Colonic mucosa (tissue), 4 donors: ENCODE measurements at places on chromosomes 16 and 17.
A peak's percentile ranks its signal among the peaks of the same experiment; 100 is the strongest.

DNA sequence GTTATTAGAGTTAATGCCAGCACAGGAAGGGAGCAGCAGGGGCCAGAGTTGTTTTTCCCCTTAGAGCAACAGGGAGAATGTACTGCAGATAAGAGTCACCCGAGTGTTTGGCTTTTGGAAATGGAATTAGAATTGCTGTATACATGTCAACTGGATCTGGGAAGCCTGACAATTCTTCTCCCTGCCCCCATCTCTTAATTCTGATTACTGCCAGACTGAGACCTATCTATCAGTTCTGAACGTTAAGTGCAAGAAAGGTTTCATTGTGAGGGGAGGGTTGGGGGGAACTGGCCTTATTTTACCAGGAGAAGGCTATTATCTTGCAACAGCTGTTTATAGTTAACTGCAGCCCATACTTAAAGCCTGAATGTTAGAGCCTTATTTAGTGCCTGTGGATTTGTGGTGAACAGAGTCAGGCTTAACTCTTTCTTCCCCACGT lies 424.5 kb upstream of the CDH11 start:
- no peaks in the 10 kb centered on the region for H3K27me3 ChIP-seq
- H3K27ac ChIP-seq: no peak overlapping the region
- no peak overlapping the region for H3K4me3 ChIP-seq
- H3K4me1 ChIP-seq: no peaks in the 10 kb centered on the region

- H3K4me3 ChIP-seq: no peak overlapping the region
- no peaks in the 10 kb centered on the region for H3K36me3 ChIP-seq
- H3K27ac ChIP-seq: no peak overlapping the region
- no peaks in the 10 kb centered on the region for H3K27me3 ChIP-seq
- peak; percentile 80 for DNase-seq
These were observed 15.1 kb downstream of the NQO1 start for GRCh38 chr16:69711115-69711740.

DNA sequence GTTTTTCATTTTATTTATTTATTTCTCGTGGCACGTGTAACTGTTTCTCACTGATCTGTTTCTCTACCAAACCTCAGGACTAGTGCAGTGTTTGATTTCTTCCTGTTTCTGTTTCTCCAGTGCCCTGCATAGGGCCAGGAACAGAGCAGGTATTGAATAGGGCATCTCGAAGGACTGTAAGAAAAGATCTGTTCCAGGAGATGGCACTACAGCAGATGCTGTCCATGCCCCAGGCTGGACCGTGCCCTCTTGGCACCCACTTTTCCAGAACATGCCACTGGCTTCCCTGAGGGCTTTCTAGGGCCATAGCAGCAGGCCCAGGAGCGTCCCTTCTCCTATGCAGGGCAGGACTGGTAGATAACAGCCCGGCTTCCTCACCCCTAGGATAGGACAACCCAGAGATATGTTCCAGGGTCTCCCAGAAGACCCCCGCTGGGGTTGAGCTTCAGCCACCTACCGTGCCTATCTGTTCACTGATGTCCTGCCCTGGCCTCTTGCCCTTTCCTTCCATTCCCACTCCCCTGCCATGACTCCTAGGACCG lies 4.4 kb downstream of the SNX20 start:
- DNase-seq: no peak
- H3K4me3 ChIP-seq: no peak overlapping the region
- H3K36me3 ChIP-seq: no peaks in the 10 kb centered on the region
- no peaks in the 10 kb centered on the region for H3K27me3 ChIP-seq
- no peak overlapping the region for H3K27ac ChIP-seq

DNA sequence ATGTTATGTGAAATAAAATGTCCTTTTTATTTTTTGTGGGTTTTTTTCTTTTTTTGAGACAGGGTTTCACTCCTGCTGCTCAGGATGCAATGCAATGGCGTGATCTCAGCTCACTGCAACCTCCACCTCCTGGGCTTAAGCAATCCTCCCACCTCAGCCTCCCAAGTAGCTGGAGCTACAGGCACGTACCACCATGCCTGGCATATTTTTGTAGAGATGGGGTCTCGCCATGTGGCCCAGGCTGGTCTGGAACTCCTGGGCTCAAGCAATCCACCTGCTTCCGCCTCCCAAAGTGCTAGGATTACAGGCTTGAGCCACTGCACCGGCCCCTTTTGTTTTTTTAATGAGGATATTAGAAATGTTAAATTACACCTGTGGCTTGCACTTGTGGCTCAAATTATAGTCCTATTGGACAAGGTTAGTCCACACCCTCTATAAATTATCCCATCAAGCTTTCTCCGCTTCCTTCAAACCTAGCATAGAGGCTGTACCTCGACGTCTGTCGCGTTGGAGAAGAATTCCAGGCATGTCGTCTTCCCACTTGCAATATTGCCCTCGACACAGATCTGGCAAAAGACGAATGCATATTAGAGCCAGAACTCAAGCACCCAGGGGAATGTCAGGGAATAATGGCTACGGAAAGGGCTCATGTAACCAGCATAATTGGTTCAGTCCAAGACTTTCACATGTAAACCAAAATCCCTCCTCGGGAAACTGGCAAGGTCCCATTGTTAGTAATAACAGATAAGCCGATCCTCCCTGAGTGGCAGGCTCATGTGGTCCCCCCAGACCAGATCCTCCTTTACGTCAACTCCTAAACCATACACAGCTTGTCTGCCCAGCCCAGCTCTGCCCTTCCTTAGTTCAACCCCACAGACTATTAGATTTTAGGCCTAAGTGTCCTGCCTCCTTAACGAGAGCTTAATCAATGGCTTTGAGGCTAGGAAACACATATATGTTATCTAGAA lies 8.2 kb downstream of the TK2 start:
- no peaks in the 10 kb centered on the region for H3K4me1 ChIP-seq
- no peaks in the 10 kb centered on the region for H3K27me3 ChIP-seq
- H3K36me3 ChIP-seq: no peaks in the 10 kb centered on the region
- DNase-seq: no peak
- no peak overlapping the region for H3K4me3 ChIP-seq
- no peak overlapping the region for H3K27ac ChIP-seq

DNA sequence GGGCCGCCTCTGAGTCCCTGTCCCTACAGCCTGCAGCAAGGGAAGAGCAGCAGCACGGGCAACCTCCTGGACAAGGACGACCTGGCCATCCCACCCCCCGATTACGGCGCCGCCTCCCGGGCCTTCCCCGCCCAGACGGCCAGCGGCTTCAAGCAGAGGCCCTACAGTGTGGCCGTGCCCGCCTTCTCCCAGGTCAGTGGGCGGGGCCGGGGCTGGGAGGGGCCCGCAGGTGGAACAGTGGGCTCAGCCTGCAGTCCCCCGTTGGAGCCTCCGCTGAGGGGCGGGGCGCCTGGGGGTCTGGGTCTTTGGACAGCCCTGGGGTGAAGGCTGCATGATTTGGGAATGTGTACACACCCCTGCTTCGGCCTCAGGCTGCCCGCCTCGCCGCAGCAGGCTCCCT lies 58.6 kb upstream of the PVALEF start:
- no peaks in the 10 kb centered on the region for H3K36me3 ChIP-seq
- H3K4me3 ChIP-seq: no peak overlapping the region
- no peak overlapping the region for H3K27ac ChIP-seq
- H3K4me1 ChIP-seq: no peaks in the 10 kb centered on the region
- no peak for DNase-seq
